ENCODE measurements at places on chromosomes 5 and 9.

GRCh38 chr9:14106699-14107098 lies 207.2 kb downstream of the NFIB start:
- no peak for DNase-seq

- no peak for DNase-seq
Observed at GRCh38 chr5:150132740-150133139, 22.9 kb downstream of the PDGFRB start.

- no peak for DNase-seq
Observed at GRCh38 chr9:72656021-72656420, 134.6 kb downstream of the TMC1 start.

GRCh38 chr5:173235499-173236394 lies 741 bp upstream of the NKX2-5 start:
- DNase-seq = no peak

DNA sequence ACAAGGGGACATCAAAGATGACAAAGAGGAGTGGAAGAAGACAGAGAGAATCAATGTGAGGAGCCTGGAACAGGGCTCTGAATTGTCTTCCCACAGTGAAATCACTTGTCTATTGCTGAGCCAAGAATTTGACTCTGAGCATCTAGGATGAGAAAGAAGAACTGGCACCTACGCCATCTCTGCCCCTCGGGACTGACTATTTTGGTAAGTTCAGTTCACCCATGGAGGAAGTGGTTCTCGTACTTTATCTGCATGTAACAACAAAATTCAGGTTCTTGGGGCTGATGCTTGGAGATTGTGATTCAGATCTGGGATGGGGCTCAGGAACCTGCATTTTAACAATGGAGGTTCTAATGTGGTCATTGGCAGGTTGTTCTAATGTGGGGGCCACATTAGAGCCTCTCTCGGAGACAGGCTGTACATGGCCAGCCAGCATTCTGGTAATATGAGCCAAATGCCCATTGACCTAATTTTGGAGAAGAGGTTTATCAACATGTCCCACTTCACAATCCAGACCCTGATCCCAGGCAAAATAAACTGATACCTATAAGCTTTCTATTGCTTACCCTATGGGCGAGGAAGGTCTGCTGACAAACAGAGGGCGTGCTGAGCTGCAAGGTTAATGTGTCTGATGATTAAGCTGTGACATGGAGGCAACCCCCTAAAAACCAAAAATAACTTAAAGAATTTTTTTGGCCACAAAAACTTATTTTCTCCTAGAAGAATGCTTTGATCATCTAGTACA lies 2.7 kb upstream of the IL12B start:
- DNase-seq = no peak

GRCh38 chr9:109417054-109417453 lies 81.1 kb downstream of the PTPN3 start:
- DNase-seq = no peak

DNA sequence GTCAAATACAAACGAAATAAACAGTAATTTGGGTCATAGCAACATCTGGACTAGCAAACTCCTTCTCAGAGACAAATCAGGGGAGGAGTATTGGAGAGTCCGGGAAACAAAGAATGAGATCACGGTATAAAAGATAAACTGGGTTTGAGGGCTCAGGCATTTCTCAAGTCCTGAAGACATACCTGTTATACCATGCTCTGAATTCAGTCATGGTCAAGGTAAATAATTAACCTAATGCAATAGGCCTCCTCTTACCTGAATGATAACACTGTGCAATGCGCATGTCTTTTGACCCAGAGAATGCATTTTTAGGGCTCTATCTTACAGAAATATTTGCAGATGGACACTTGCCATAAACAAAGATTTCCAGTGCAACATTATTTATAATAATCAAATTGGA lies 31.9 kb upstream of the SPDL1 start:
- no peak for DNase-seq

- no peak for DNase-seq
Observed at GRCh38 chr5:16849775-16850174, 86.3 kb downstream of the MYO10 start.

DNA sequence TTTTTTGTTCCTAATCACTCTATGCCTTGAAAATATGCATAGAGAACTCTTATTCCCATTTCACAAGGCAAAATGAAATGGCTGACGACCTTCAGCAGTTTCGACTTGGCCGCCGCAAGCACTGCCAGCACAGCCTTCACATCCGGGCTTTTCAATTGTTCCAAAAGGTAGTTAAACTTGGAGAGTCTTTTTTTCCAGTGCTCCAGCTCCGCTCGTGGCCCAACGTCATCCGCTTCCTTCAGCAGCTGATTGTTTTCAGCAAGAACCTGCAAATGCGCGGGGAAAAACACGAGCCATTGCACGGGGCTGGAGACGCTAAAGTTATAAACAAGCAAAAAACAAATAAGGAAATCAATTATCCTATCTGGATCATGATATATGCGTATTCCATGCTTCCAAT lies 25.4 kb downstream of the DNAH5 start:
- no peak for DNase-seq

DNA sequence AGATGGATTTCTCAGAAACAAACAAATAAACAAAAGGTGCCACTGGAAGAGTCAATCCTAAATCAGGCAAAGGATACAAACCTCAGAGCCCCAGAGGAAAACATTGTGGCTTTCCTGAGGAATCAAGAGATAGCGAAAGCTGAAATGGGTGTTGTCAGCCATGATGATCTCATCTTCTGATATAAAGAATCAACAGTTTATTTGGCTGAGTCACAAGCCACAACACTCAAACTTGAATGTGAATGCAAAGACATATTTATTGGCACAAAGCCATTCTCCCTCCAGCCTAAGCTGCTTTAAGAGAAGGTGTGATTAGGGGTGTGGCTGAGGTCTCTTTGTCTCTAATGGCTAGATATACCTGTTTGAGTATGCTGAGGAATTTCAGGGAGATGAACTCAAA lies 73.3 kb upstream of the NREP start:
- DNase-seq = peak; percentile 87

DNA sequence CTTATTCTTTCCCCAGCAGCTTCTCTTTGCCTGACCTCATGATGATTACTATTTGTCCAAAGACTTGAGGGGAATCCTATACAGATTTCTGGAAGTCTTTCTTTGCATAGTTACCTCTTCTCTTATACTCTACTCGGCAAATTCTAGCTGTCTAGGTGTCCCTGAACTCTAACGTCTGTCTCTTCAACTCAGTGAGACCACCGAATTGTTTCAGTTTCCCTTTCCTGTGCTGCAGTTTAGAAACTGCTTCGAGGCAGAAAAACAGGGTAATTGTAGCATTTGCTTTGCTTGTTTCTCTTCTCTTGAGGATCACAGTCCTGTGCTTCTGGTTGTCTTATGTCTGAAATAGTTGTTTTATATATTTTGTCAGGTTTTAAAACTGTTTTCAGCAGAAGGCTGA lies 14.8 kb downstream of the LVRN start:
- no peak for DNase-seq

DNA sequence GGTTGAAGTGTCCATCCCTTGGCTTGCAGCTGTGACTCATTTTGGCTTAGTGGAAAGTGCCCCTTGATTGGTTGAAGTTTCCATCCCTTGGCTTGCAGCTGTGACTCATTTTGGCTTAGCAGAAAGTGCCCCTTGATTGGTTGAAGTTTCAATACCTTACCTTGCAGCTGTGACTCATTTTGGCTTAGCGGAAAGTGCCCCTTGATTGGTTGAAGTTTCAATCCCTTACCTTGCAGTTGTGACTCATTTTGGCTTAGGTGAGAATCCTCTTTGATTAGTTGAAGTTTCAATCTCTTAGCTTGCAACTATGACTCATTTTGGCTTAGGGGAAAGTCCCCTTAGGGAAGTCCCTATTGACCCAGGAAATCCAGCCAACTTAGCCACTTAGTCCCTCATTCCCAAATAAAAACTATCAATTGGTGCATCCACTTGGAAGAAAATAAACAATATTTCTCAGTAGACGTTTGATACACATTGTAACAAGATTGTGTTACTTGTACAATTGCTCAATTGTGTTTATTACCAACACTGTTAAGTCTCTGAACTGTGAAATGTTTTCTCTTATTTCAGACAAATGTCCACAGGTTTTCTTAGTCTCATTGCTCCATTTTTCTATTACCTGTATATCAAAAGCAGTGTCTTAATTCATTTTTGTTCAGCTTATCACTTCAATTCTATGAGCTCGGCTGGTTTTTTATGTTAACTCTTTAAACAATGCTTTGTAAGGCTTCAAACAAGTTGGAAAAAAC lies 2308.8 kb upstream of the ACO1 start:
- peak; percentile 1 for DNase-seq

- DNase-seq = no peak
Observed at GRCh38 chr5:88765798-88766197, 117.2 kb downstream of the MEF2C start.

DNA sequence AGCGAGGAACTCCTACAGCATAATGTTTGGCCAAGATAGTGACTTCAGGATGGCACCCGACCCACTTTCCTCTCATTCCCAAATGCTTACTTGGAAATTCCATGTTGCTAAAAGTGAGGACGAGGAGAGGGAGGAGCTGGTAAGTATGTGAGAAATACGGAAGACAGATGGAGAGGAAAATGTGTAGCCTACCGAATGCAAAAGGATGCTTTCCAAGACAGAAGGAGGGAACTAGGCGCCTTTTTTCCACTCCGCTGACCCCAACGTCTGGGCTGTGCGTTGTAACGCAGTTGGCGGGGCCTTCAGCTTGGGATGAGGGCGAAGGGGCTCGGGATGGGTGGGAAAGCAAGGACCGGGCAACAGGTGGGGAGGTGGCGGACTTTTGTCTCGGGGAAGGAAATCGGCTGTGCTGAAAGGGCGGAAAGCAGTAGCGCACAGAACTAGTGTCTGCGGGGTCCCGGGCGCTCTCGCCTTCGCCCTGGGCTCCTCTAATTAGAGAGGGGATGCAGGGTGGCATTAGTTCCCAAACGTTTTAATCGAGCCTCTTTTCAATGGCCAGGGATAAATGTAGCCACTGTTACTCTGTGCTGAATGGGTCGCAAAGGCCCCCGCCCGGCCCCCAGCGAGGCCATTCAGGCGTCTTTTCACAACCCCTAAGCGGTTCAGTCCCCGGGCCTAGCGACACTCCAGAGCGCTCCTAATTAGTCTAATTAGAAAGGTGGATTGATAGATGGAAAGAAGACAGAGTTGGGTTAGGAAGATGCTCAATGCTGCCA lies 12.6 kb downstream of the FOXD1 start:
- no peak for DNase-seq

- no peak for DNase-seq
Observed at GRCh38 chr5:115487756-115488155, 56.8 kb downstream of the FEM1C start.

- DNase-seq = peak; percentile 68
Observed at GRCh38 chr9:5799314-5799713, 33.6 kb downstream of the ERMP1 start.

DNA sequence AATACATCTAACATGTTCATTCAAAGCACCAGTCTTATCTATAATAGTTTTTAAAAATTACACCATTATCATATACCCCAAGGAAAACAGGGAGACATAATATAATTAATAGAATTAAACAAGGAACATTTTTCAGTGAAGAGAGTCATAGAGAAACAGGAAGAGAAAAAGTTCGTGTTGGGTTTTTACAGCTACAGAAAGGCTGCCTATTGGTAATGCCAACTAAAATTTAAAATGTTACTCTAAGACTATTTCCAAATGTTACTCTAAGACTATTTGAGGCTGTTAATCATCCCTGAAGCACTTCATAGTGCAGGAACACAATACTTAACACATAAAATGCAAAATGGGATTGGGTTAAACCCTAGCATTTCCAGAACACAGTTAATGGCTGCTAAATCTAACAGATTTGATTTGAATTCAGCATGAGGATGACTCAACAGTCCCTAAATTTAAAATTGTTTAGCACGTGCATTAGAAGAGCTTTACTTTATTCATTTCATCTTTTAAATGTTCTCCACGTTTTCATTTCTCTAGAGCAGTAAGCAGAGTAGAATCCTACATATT lies 54.5 kb downstream of the OXCT1 start:
- DNase-seq = no peak

DNA sequence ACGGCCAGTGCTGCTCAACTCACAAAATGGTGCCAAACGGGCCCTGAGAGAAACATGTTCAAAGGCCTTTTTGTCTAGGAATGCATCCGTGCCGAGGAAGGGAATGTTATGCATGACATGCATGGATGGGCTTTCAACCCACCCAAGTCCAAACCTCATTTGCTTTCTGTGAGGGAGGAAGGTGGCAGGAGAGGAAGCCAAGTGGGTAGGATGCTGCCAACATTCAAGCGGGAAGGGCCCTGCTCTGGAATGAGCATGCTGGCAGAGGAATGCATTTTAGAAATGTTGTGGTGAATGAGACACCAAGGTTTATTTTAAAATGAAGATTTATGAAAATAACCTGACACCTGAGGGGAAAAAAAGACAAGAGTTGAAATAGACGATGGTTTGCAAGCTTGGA lies 479.1 kb downstream of the CCDC171 start:
- DNase-seq = peak; percentile 42

- DNase-seq = no peak
Observed at GRCh38 chr9:90972057-90972456, 170.4 kb downstream of the SYK start.

DNA sequence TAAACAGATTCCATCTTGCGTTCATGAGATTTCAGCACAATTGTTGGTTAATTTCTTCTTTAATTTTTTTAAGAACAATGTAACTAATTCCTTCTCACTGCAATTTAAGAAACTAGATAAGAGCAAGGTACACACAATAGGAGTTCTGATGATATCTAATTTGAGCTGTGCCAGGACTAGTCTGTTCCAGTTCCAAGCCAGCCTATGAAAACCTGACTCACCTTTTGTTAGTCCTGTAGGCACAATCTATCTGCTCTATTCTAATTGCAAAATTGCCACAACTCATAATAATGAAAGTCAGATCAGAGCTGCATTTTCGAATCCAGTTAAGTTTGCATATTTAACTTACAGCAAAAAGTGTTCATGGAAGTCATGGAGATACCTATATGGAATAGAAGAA lies 494.1 kb upstream of the TUSC1 start:
- no peak for DNase-seq

DNA sequence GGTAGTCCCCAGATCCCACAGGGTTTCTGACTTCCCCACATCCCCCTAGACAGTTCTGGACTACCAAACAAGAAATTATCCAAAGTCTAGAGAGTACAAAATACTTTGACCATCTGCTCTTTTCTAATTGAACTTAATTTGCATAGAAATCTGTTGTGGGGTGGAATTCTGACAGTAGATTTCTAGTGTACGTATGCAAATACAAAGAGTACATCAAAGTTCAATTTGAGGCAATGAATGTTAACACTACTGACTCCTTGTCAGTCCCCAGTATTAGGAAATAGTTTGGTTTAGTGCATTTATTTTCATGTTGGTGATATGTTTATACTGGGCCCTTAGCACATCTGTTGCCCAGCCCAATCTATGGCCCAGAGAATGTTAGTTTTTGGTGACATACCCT lies 292.6 kb downstream of the CETN3 start:
- DNase-seq = no peak

GRCh38 chr9:10875752-10876151 lies 262.9 kb upstream of the PTPRD start:
- peak; percentile 62 for DNase-seq

- no peak for DNase-seq
Observed at GRCh38 chr9:108905494-108905893, 28.4 kb downstream of the ELP1 start.

All from iris pigment epithelial cell (primary cell).